ENCODE measurements at places on chromosomes 6 and 20. TPM values are rescaled to one million over a fixed set of nuclear protein-coding genes. Genes with fewer than 3 reads are reported as not detected.

- no peak overlapping the region for H3K4me3 ChIP-seq
- DNase-seq: no peak
- H3K27ac ChIP-seq: no peak overlapping the region
- no peaks in the 10 kb centered on the region for H3K4me1 ChIP-seq
- H3K36me3 ChIP-seq: no peaks in the 10 kb centered on the region
Observed at GRCh38 chr20:44400970-44401769, 45.7 kb downstream of the HNF4A start.

- H3K4me1 ChIP-seq: peaks cover 32% of the 10 kb centered on the region
- H3K27ac ChIP-seq: peak overlapping the region; percentile 99
- no peaks in the 10 kb centered on the region for H3K27me3 ChIP-seq
- H3K36me3 ChIP-seq: no peaks in the 10 kb centered on the region
Observed at GRCh38 chr6:73586416-73586974, 65.7 kb upstream of the EEF1A1 start.

DNA sequence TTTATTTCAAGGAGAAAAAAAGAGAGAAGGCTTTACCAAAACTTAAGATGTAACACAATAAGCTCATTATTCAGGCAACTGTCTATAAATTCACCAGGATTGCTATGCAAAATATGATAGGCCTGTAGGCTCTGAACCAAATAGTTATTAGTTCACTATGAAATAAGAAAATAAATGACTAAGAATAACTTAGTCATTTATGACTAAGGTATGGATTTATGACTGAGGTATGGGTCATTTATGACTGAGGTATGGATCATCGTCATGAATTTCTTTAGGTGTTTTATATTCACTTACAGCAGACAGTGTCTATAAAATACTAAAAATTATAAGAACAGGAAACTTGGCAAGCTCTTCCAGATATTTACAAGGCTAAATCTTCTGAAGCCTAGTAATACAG is 52.1 kb upstream of the SNX9 start:
- peaks cover 28% of the 10 kb centered on the region for H3K4me1 ChIP-seq
- no peak overlapping the region for H3K27ac ChIP-seq
- H3K4me3 ChIP-seq: no peak overlapping the region
- H3K27me3 ChIP-seq: peaks cover 15% of the 10 kb centered on the region

DNA sequence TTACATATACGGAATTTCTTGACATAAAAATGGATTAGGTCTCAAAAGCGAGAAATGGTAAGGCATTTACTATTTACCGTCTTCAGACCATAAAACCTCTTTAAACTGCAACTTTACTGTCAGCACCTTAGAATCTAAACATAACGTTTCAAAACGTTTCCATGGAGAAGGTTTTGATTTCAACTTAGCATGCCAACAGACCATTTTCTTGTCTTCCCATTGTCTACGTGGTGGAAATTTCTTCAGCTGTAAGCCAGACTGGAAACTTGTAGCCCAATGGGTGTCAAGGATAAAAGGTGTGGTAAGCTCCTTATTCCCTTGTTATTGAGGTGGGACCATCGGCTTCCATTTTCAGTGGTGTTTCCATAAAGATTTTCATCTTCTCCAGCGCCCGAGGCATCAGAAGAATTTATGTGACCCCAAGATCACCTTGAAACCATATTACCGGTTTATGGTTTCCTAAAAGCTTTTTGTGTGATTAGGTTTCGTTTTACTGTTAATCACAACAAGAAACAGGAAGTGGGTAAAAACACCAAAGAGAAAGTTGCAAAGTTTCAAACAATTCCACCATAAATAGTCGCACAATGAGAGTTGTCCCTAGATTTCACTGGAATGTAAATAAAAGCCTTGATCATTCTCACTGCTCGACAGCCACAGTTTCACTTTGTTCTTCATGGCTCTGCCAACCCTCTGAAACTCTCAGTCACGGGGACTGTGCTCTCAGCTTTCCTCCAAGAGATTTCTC is 63.0 kb upstream of the CD2AP start:
- H3K4me3 ChIP-seq: peak overlapping the region; percentile 81
- peak; percentile 44 for DNase-seq
- H3K27ac ChIP-seq: peak overlapping the region; percentile 86
- peaks cover 4% of the 10 kb centered on the region for H3K27me3 ChIP-seq
- H3K36me3 ChIP-seq: peaks cover 11% of the 10 kb centered on the region
- H3K4me1 ChIP-seq: peaks cover 28% of the 10 kb centered on the region

Gene ADNP
- total RNA-seq: 67.6 TPM

Gene CNBD2
- 6.1 TPM for total RNA-seq

Gene PRKN
- total RNA-seq: 0.63 TPM

GRCh38 chr20:16378712-16379370 is 194.4 kb downstream of the KIF16B start:
- H3K27ac ChIP-seq: no peak overlapping the region
- no peak overlapping the region for H3K4me3 ChIP-seq
- DNase-seq: no peak
- no peaks in the 10 kb centered on the region for H3K27me3 ChIP-seq
- no peaks in the 10 kb centered on the region for H3K4me1 ChIP-seq
- H3K36me3 ChIP-seq: no peaks in the 10 kb centered on the region

Gene HDGFL1
- not detected for total RNA-seq

GRCh38 chr20:36644032-36644705 is 1.8 kb downstream of the SLA2 start:
- H3K4me3 ChIP-seq: peak overlapping the region; percentile 99
- H3K27ac ChIP-seq: peak overlapping the region; percentile 93
- peaks cover 50% of the 10 kb centered on the region for H3K4me1 ChIP-seq
- peak; percentile 81 for DNase-seq
- H3K27me3 ChIP-seq: no peaks in the 10 kb centered on the region
- H3K36me3 ChIP-seq: peaks cover 64% of the 10 kb centered on the region

- H3K27me3 ChIP-seq: peaks cover 6% of the 10 kb centered on the region
- no peak for DNase-seq
- H3K4me3 ChIP-seq: no peak overlapping the region
- H3K4me1 ChIP-seq: no peaks in the 10 kb centered on the region
- H3K27ac ChIP-seq: no peak overlapping the region
- H3K36me3 ChIP-seq: no peaks in the 10 kb centered on the region
Observed at GRCh38 chr20:58097943-58098342, 130.5 kb downstream of the ANKRD60 start.

- no peaks in the 10 kb centered on the region for H3K27me3 ChIP-seq
- peaks cover 60% of the 10 kb centered on the region for H3K36me3 ChIP-seq
- H3K27ac ChIP-seq: no peak overlapping the region
- no peak for DNase-seq
- peaks cover 38% of the 10 kb centered on the region for H3K4me1 ChIP-seq
Observed at GRCh38 chr20:35648836-35649235, 15.9 kb downstream of the CPNE1 start.

Gene KIF13A
- not detected for total RNA-seq

GRCh38 chr20:39717936-39718335 is 755.8 kb downstream of the DHX35 start:
- no peaks in the 10 kb centered on the region for H3K36me3 ChIP-seq
- no peaks in the 10 kb centered on the region for H3K4me1 ChIP-seq
- H3K4me3 ChIP-seq: no peak overlapping the region

Gene SLC22A2
- not detected for total RNA-seq

Gene IPCEF1
- 24.4 TPM for total RNA-seq

GRCh38 chr6:44855562-44856411 is 468.3 kb downstream of the CDC5L start:
- peaks cover 3% of the 10 kb centered on the region for H3K36me3 ChIP-seq
- H3K4me3 ChIP-seq: no peak overlapping the region
- no peaks in the 10 kb centered on the region for H3K4me1 ChIP-seq
- no peaks in the 10 kb centered on the region for H3K27me3 ChIP-seq

- DNase-seq: no peak
- no peak overlapping the region for H3K4me3 ChIP-seq
- peaks cover 15% of the 10 kb centered on the region for H3K27me3 ChIP-seq
- H3K36me3 ChIP-seq: no peaks in the 10 kb centered on the region
Observed at GRCh38 chr20:53302695-53303412, 290.8 kb downstream of the ZNF217 start.

GRCh38 chr20:10789386-10789785 is 115.6 kb upstream of the JAG1 start:
- H3K27ac ChIP-seq: no peak overlapping the region
- no peaks in the 10 kb centered on the region for H3K36me3 ChIP-seq
- H3K4me1 ChIP-seq: no peaks in the 10 kb centered on the region
- DNase-seq: no peak
- no peaks in the 10 kb centered on the region for H3K27me3 ChIP-seq

DNA sequence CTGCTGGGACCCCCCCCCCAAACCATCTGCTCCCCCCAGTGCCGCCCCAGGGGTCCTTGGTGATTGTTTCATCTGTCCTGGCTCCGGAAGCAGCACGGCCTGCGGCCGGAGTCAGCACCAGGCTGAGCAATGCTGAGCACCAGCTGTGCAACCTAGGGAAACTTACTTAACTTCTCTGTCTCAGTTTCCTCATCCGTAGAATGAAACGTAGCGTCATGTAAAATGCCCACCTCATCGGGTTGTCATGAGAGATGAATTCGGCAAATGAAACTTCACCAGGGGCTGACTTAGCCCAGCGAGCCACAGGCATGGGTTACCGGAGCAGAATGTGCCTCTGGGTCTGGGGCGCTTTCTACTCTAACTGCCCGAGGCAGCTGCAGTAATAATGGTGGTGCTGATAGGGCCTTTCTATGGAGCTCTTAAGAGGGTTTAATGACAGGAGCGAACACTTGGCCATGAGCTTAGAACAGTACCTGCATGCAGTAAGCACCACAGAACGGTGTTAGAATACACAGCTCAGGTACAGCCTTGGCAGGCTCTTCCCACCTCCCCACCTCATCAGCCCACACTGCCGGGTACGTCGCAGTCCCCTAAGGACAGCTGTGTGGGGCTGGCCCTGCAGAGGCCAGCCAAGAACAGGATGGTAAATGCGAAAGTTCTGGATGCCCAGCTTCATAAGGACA is 1.7 kb downstream of the THBS2 start:
- DNase-seq: no peak
- peaks cover 4% of the 10 kb centered on the region for H3K4me1 ChIP-seq
- H3K36me3 ChIP-seq: no peaks in the 10 kb centered on the region
- H3K27me3 ChIP-seq: peaks cover 48% of the 10 kb centered on the region
- no peak overlapping the region for H3K4me3 ChIP-seq

DNA sequence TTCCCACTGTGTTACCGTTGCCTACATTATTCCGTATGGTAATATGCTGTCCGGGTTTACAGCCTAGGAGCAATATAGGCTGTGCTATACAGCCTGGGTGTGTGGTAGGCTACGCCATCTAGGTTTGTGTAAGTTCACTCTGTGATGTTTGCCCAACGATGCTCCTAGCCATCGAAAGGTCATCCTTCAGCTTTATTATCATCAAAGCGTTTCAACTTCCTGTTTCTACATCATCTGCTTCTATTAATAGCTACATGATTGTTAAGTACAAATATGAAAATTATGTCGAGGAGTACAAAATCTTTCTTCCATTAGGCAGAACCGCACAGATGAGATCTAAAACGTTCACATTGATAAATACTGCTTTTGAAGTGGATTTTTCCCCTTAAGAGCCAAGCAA is 69.9 kb downstream of the PPP1R14C start:
- no peaks in the 10 kb centered on the region for H3K36me3 ChIP-seq
- H3K27me3 ChIP-seq: peaks cover 6% of the 10 kb centered on the region
- H3K4me3 ChIP-seq: no peak overlapping the region

DNA sequence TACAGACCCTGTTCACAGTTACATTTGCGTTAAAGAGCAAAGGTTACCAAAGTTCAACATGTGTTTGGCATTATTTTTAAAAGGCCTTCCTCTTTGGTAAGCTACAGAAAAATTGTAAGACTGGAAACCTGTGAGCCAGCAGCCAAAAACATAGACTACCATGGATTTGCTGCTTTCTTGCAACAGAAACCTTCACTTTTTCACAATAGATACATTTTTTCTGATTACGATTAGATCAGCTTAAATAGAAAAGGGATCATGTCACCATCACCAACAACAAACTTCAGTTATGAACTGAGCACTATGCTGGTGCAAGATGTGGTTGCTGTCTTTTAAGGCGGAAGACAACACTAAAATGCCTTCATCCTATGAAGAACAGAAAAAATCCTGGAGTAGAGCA is 112.3 kb upstream of the MARCKS start:
- no peaks in the 10 kb centered on the region for H3K27me3 ChIP-seq
- H3K36me3 ChIP-seq: no peaks in the 10 kb centered on the region
- H3K27ac ChIP-seq: no peak overlapping the region
- H3K4me1 ChIP-seq: no peaks in the 10 kb centered on the region

GRCh38 chr20:34445177-34446065 is 70.8 kb upstream of the DYNLRB1 start:
- no peak overlapping the region for H3K4me3 ChIP-seq
- no peaks in the 10 kb centered on the region for H3K27me3 ChIP-seq
- H3K27ac ChIP-seq: no peak overlapping the region

Gene TFAP2D
- not detected for total RNA-seq

Gene VSX1
- not detected for total RNA-seq

Gene HAO1
- total RNA-seq: not detected

- no peak overlapping the region for H3K27ac ChIP-seq
- no peak overlapping the region for H3K4me3 ChIP-seq
- H3K27me3 ChIP-seq: no peaks in the 10 kb centered on the region
- H3K36me3 ChIP-seq: no peaks in the 10 kb centered on the region
- no peak for DNase-seq
Observed at GRCh38 chr6:147782302-147782701, 273.8 kb downstream of the SAMD5 start.

DNA sequence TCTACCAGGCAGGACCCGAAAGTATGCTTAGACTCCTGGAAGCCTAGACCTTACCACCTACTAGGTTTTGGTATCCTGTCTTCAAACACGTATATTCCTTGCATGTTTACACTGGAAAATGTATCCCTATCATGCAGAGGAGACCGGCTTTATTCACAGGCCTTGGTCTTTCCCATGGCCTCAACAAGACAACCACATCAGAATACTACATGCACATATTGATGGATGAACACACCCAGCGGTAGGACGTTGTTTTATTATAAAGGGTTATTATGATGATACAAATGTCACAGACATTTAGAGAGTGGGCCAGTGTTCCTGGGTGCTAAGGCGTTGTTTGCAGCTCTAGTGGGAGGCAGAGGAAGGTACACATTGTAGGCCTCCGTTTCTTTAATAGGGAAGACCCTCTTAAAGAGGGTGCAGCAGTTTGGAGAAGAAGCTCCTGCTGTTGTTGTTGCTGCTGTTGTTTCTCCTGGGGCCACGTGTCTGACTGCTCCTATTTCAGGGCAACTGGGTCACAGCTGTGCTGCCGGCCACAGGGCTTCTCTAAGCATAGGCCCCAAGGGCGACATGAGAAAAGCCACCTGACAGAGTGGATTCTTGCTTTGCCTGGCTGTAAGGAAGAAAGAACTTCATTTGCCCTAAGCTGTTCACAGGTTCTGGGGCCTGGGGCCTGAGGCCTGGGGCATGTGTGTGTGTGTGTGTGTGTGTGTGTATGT is 98.3 kb upstream of the SASH1 start:
- H3K4me1 ChIP-seq: no peaks in the 10 kb centered on the region
- H3K36me3 ChIP-seq: no peaks in the 10 kb centered on the region
- peaks cover 6% of the 10 kb centered on the region for H3K27me3 ChIP-seq
- no peak overlapping the region for H3K27ac ChIP-seq
- no peak for DNase-seq

DNA sequence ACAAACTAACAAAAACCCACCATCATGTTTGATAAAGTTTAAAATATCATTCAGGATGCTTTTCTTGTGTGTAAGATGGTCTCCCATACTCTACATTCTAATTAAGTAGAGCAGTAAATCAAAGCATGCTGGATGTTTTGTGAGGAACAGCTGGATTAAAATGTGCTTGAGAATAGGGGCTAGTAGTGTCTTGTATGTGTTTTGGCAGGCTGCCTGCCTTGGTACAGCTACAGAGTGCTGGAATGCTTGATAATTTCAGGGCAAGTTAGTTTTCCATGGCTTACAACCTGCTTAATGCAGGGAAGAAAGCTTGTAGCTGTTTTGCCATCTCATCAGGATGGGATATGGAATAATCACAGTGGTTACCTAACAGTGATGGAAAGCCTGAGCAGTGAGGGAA is 636.6 kb upstream of the MMS22L start:
- no peak for DNase-seq
- H3K27me3 ChIP-seq: no peaks in the 10 kb centered on the region
- no peaks in the 10 kb centered on the region for H3K4me1 ChIP-seq
- H3K36me3 ChIP-seq: no peaks in the 10 kb centered on the region
- no peak overlapping the region for H3K4me3 ChIP-seq
- H3K27ac ChIP-seq: no peak overlapping the region

Gene EYA2
- total RNA-seq: not detected
